Muscle of arm (tissue), 14 donors: ENCODE measurements at places on chromosomes 6 and 20. TPM values are rescaled to one million over a fixed set of nuclear protein-coding genes. Genes with fewer than 3 reads are reported as not detected.

Gene EPB41L1
- 21.0 TPM for polyA plus RNA-seq

DNA sequence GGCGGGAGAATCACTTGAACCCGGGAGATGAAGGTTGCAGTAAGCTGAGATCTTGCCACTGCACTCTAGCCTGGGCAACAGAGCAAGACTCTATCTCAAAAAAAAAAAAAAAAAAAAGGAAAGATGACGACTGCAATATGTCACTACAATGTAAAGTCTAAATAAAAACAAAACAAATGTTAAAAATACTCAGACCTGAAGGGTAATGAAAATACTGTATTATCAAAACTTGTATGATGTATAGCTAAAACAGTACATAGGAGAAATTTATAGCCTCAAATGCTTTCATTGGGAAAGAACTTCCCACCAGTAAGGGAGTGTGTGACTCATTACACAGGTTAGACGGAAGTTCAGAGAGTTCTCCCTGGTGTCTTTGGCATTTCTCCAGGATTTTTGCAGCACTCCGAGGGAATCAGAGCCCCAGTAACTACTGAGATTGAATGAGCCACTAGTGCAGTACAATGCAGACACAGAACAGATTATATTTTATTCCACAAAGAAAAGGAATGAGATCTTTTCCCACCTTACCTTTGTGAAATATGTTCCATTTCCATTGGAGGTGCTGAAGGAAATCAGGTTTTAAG lies 12.5 kb upstream of the RALGAPB start:
- DNase-seq: no peak

DNA sequence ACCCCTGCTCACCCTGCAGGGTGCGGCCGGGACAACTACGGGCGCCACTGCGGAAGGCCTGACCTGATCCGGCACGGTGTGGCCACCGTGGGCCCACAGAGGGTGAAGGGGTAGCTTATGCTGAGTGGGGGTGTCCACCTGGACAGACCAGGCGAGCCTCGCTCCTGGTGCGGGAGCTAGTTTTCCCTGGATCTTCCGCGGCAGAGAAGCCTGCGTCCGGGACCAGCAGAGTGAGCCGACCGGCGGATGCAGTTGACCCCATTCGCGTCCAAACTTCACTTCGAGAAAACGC lies 38.2 kb downstream of the NCR2 start:
- no peak for DNase-seq

DNA sequence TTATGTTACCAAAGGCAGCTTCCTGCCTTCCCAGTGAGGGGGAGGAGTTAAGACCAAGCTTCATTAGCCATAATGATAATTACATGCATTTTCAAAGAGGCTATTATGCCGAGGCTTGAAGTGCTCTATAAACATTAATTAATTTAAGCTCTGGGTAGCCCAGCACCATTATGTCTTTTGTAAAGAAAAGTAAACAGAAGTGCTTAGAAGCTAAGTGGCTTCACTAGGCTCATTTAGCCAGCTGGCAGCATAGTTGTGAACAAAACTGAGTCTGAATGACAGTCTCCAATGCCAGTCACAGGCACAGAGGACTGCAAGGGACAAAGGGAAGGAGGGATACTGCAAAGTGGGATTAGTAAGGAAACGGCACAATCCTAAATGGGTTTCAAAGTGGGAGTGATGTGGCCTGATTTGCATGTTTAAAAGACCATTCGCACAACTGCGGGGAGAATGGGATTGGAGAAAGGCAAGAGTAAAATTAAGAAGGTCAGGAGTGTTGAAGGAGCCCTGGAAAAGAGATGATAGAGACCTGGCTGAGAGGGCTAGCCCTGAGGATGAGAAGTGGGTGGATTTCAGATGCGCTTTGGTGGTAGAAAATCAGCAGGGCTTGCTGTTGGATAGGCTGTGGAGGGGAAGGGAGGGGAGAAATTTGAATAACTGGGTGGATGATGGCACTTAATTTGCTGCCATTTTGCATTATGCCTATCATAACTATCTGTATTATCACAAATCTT lies 20.1 kb upstream of the ISM1 start:
- no peak for DNase-seq

Gene OOEP
- polyA plus RNA-seq: 0.21 TPM

- no peak for DNase-seq
Observed at GRCh38 chr20:47761482-47762047, 23.7 kb downstream of the SULF2 start.

DNA sequence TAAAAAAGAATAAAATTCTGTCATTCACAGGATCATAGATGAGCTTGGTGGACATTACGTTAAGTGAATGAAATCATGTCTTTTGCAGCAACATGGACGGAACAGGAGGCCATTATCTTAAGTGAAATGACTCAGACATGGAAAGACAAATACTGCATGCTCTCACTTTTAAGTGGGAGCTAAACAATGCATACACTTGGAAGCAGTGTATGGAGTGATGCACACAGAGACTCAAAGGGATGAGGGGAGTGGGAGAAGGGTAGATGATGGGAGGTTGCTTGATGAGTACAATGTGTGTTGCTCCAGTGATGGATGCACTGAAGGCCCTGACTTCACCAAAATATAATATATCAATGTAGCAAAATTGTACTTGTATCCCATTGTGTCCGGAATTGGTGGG lies 293.4 kb downstream of the CD109 start:
- DNase-seq: no peak

DNA sequence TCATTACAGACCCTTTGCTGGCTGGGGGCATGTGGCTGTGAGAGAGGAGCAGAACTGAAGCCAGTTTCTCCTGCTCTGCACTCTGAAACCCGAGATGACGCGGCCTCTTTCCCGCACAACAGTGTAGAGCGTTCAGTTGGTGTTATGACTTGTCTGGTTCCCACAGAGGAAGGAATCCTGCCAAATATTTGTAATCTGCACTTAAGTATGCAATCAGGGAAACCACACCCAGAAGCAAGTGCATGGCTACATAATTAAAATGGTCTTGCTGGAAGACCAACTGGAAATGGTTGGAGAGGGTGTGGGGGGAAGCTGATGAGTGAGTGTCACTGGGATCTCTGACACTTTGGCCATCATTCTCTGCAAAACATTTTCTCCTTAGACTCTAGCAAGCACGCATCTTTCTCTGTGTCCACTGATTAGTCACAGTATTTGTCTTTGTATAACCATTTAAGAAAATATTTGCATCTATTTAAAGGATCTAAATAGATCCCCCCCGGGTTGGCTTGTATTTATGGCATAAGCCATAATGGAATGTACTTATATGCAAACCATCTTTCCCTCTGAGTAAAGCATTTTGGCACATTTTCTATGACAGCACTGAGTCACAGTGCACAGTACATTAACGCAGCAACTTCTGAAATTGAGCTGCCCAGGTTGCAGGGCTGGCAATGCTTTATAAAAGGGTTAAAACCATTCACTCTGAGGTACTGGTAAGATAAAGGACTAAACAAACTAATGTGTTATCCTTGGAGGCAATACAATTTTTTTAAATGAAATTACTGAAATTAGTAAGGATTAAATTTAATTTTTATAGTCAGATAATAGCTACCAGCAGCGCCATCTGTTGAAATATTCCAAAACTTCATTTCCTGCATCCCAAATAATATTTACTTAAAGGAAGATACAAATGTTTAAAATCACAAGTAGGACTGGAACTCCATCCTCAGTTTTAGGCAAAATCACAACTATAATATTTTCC lies 76.7 kb downstream of the FOXC1 start:
- DNase-seq: no peak

GRCh38 chr20:43667341-43668132 lies 623 bp downstream of the MYBL2 start:
- no peak for DNase-seq

- no peak for DNase-seq
Observed at GRCh38 chr6:11989386-11989785, 22.7 kb upstream of the HIVEP1 start.

Gene KIF25
- 0.27 TPM for polyA plus RNA-seq

- peak; percentile 61 for DNase-seq
Observed at GRCh38 chr6:158213925-158214674, 46.0 kb downstream of the GTF2H5 start.

GRCh38 chr20:9363673-9364072 lies 150.7 kb upstream of the LAMP5 start:
- DNase-seq: no peak

GRCh38 chr6:168052291-168052891 lies 26.6 kb downstream of the FRMD1 start:
- no peak for DNase-seq

GRCh38 chr20:52736507-52736906 lies 235.7 kb upstream of the TSHZ2 start:
- no peak for DNase-seq

- DNase-seq: no peak
Observed at GRCh38 chr6:158688860-158689259, 39.0 kb downstream of the SYTL3 start.

Gene BPIFA1
- not detected for polyA plus RNA-seq

DNA sequence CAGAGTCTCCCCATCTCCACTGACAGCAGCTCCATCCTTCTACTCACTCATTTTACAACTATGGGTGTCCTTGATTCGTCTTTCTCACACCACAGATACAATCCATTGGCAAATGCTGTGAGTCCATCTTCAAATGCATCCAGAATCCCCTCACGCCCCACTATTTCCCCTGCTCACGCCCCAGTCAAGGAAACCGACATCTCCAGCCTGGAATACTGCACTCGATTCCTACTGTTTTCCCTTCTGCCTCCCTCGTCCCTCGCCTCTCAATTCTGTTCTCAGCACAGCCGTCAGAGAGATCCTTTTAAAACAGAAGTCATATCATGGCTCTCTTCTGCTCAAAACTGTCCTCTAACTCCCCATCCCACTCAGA lies 4.7 kb downstream of the HLA-B start:
- DNase-seq: no peak

Gene IFT52
- 35.5 TPM for polyA plus RNA-seq

- no peak for DNase-seq
Observed at GRCh38 chr20:40683221-40683893, 5.7 kb downstream of the MAFB start.
